ENCODE measurements at places on chromosomes 4 and X. TPM values are rescaled to one million over a fixed set of nuclear protein-coding genes. Genes with fewer than 3 reads are reported as not detected.
A peak's percentile ranks its signal among the peaks of the same experiment; 100 is the strongest.

DNA sequence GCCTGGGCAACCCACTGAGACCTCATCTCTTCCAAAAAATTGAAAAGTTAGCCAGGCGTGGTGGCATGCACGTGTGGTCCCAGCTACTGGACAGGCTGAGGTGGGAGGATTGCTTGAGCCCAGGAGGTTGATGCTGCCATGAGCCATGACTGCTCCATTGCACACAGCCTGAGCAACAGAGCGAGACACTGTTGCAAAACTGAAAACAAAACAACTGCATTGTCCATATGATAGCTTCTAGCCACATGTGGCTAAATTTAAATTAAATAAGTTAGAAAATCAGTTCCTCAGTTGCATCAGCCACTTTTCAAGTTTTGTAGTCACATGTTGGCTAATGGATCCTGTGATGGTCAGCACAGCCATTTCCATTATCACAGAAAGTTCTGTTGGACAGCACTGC, 67.9 kb downstream of the GAB1 start:
- no peak for DNase-seq

DNA sequence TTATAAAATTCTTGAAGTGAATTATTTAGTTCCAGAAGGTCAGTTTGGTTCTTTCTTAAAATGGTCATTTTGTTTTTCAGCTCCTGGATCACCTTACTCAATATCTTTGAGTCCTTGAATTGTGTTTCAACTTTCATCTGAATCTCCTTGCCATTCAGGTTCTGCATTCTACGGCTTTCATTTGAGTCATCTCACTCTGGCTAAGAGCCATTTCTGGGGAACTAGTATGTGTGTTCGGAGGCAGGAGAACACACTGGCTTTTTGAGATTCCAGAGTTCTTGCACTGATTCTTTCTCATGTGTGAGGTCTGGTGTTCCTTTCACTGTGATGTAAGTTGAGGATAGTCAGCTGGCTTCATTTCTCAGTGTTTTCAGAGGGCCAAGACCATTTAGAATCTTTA, 708.4 kb upstream of the FRG1 start:
- no peak for DNase-seq

DNA sequence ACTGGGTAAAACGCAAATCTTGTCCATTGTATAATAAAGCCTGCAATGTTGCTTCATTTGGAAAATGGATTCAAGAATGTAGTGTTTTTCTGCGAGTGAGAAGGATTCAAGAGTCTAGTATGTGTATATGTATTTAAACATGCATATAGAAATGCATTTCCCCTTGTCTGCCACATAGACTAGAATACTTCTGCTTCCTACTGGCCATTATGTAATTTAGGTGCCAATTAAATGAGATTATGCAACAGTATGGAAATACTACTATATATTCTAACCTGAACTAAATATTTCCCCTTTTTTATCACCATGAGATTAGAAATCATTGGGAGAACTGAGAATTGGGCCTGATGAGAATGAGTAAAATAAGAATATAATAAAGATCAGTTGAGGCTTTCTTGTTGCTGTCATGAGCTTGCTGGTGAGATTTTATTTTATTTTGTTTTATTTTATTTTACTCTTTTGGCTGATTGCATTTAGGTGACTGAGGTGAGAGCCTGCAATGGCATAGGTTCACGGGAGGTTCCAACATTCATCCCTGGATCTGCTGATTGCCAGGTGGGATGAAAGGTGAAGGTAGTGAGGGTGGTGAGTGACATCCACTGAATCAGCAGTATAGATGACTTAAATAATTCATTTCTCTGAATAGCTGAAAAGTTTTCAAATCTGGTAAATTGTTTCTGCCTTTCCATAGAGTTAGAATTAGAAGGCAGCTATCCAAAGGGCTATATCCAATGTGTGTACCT, 95.6 kb upstream of the SLC4A4 start:
- no peak for DNase-seq

GRCh38 chr4:178196751-178197374, 754.6 kb upstream of the AGA start:
- DNase-seq: no peak

DNA sequence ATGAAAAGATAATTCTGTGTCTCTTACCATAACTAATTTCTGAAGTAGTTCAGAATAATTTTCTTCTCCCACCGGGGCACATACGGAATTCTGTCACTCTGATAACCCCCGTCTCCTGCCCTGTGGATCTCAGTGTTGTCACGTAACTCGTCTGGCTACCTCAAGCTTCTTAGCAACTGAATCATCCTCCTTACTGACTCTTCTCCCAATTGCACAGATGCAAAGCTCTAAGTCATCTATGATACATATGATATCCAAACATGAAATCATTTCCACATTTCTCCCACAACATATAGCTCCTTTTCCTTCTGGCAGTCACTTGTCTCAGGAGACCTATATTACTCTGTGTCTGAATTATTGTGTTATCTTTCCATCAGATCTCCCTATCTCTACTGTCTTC, 1043.1 kb upstream of the TENM3 start:
- DNase-seq: no peak

- DNase-seq: no peak
Observed at GRCh38 chr4:139470997-139471665, 17.2 kb downstream of the RAB33B start.

DNA sequence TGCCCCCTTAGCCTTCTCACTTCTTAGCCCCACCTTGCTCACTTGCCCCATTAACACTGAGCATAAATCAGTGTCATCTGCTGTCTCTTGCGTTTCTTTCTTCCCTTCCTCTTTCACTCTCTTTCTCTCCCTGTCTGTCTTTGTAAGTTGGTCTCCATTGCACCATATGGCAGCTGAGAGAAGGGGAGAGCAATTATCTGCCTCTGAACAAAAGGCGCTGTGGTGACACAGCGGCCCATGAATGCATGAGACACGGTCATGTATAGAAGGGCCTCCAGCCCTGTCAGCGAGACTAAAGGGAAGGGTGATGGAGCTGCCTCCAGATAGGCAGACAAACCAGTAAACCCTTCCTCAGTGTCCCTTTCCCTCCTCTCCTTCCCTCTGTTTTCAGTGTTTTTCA, 88.8 kb upstream of the PCDH18 start:
- no peak for DNase-seq

- no peak for DNase-seq
Observed at GRCh38 chr4:69089388-69089787, 6.9 kb upstream of the UGT2B7 start.

DNA sequence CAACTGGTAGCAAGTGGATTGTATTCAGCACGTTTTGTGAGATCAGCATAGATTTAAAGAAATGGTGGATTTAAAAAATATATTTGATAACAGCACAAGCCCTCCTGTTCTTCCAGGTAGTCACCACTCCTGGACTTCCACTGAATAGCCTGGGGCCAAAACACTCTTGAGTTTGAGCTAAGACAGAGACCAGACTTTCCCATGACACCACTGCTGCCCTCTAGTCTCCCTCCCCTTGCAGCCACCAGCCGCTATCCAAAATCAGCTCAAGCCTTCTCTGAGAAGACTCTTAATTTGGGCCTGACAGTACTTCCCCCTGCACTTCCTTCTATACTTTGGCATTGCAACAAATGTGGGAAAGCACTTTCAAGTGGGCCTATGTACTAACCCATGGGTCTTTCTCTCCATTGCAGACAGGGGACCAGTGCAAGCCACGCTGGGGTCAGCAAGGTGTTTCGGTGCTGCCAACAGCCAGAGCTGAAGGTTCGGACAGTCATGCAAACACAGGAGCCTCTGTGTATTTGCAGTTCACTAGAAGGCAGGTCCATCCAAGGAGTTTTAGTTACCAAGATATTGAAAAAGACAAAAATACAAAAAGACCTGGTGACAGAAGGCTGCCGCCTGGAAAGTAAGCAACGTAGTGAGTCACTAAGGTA, 40.5 kb upstream of the KLHL13 start:
- no peak for DNase-seq

GRCh38 chr4:16411501-16412085, 185.3 kb upstream of the TAPT1 start:
- DNase-seq: no peak

GRCh38 chrX:103919270-103919637, 43.2 kb upstream of the TMSB15B start:
- peak; percentile 12 for DNase-seq

GRCh38 chr4:88757776-88758175, 60.1 kb upstream of the NAP1L5 start:
- DNase-seq: no peak

DNA sequence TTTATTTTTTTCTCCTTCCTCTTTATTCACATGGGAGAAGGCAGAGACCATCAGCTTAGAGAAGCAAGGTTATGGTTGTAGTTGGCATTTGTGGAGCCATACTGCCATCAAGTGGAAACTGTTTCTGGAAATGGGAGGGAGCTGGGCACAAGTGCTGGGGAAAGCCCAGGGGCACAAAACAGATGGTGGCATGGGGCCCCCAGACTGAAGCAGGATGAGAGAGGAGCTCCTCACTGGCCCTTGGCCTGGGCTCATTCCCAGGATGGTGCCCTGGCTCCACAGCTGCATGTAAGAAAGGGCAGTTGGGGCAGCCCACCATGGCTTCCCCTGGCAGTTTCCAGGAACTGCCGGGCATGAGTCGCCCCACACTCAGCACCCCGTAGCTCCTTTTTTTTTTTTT, 59.2 kb downstream of the NBDY start:
- DNase-seq: no peak

- DNase-seq: no peak
Observed at GRCh38 chr4:4317496-4318232, 27.6 kb downstream of the ZBTB49 start.

GRCh38 chr4:109588176-109588575, 28.1 kb downstream of the MCUB start:
- no peak for DNase-seq

DNA sequence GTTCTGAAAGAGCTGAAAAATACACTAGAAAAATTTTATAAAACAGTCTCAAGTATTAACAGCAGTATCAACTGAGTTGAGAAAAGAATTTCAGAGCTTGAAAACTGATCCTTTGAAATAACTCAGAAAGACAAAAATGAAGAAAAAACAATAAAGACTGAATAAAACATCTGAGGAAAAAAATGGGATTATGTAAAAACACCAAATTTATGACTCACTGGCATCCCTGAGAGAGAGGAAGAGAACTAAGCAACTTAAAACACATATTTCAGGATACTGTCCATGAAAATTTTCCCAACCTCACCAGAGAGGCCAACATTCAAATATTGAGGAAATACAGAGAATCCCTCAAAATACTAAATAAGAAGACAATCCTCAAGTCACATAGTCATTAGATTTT, 22.9 kb downstream of the PABPC4L start:
- DNase-seq: no peak

- no peak for DNase-seq
Observed at GRCh38 chrX:109841257-109841656, 108.2 kb upstream of the ACSL4 start.

GRCh38 chr4:148730766-148731165, 288.6 kb upstream of the NR3C2 start:
- no peak for DNase-seq

- no peak for DNase-seq
Observed at GRCh38 chr4:24130637-24131036, 240.8 kb upstream of the PPARGC1A start.

- DNase-seq: no peak
Observed at GRCh38 chrX:14026121-14026520, 3.6 kb downstream of the GEMIN8 start.

DNA sequence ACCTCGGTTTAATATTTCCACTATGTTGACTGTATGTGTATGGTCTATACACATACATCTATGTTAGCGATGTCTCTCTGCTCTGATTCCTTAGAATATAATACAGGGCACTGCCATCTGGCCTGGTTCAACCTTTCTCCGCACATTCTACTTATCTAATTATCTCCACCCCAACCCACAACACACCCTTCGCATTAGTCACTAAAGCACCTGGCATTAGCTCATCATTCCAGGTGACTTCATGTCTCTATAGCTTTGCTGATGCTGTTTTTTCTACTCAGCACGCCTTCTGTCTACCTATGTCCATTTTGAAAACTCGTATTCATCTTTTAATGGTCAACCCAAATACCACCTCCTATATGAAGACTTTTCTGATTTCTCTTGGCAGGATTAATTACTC, 425.2 kb upstream of the RASGEF1B start:
- no peak for DNase-seq

DNA sequence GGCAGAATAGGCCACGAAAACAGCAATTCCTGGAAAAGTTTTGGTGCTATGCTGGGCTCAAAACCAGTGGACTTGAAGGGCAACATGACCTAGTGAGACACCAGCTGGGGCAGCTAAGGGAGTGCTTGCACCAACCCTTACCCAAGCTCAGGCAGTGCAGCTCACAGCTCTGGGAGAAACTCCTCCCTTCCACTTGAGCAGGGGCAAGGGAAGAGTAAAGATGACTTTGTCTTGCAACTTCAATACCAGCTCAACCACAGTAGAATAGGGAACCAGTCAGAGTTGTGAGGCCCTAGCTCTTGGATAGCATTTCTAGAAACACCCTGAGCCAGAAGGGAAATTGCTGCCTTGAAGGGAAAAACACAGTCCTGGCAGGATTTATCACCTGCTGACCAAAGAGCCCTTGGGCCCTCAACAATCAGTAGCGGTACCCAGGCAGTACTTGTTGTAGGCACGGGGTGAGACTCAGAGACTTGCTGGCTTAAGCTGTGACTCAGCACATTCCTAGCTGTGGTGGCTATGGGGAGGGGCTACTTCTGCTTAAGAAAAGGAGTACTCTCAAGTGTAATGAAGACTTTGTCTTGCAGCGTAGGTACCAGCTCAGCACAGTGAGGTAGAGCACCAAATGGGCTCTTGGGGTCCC, 19.7 kb upstream of the ABCG2 start:
- peak; percentile 79 for DNase-seq

- no peak for DNase-seq
Observed at GRCh38 chr4:174444390-174444789, 77.9 kb downstream of the HPGD start.

- DNase-seq: no peak
Observed at GRCh38 chrX:23945206-23945605, 37.4 kb downstream of the CXorf58 start.

- DNase-seq: no peak
Observed at GRCh38 chrX:38661561-38661960, 100.2 kb downstream of the TSPAN7 start.

TLR6 gene
- 8.1 TPM for total RNA-seq

IL13RA1 gene
- total RNA-seq: 38.9 TPM

RNF212 gene
- not detected for total RNA-seq

CENPVL2 gene
- total RNA-seq: not detected

LRP2BP gene
- 0.34 TPM for total RNA-seq

SPIN4 gene
- 7.4 TPM for total RNA-seq

YIPF6 gene
- total RNA-seq: 34.5 TPM

NLRP2B gene
- not detected for total RNA-seq

TMEM271 gene
- total RNA-seq: not detected

MAGIX gene
- 1.8 TPM for total RNA-seq

TSC22D3 gene
- total RNA-seq: 7.7 TPM

TCEAL6 gene
- not detected for total RNA-seq
